ENCODE measurements at places on chromosomes 11 and 22. TPM values are rescaled to one million over a fixed set of nuclear protein-coding genes. Genes with fewer than 3 reads are reported as not detected.

OR8D1 gene
- not detected for total RNA-seq

DNA sequence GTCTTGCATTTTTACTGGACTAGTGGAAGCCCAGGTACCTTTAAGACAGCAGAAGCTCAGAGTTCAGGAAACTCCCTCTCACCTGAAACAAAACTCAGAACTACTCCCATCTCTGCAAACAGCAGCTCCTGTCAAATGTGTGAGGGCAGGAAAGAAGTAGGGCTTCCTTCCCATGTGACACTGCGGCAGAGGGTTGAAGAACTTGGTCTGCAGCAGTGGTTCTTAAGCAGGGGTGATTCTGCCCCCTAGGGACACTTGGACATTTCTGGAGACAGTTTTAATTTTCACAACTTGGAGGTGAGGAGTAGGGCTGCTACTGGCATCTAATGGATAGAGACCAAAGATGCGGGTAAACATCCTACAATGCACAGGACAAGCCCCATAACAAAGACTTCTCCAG is 63.4 kb downstream of the RCN1 start:
- DNase-seq: no peak

GRCh38 chr11:10243896-10244575 is 50.0 kb downstream of the SBF2 start:
- no peak for DNase-seq

GRCh38 chr11:60840470-60841430 is 1.2 kb upstream of the CCDC86 start:
- DNase-seq: no peak

DNA sequence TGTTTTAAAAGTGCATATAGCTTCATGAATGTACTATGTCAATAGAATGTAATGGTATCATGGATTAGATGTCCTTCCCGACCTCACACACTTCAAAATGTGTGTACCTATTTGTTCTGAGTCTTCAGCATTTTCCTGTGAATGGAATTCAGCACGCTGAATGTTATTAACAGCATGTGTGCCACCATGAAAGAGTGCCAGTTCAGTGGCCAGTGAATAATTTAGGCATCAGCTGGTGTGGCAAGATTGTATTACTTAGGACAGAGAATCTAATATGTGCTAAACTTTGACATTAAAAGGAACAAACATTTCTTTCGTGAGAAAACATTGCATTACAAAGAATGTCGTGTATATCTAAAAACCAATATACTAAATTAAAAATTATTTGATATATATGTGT is 46.4 kb downstream of the HIPK3 start:
- DNase-seq: no peak

SLC37A4 gene
- 13.6 TPM for total RNA-seq

DNA sequence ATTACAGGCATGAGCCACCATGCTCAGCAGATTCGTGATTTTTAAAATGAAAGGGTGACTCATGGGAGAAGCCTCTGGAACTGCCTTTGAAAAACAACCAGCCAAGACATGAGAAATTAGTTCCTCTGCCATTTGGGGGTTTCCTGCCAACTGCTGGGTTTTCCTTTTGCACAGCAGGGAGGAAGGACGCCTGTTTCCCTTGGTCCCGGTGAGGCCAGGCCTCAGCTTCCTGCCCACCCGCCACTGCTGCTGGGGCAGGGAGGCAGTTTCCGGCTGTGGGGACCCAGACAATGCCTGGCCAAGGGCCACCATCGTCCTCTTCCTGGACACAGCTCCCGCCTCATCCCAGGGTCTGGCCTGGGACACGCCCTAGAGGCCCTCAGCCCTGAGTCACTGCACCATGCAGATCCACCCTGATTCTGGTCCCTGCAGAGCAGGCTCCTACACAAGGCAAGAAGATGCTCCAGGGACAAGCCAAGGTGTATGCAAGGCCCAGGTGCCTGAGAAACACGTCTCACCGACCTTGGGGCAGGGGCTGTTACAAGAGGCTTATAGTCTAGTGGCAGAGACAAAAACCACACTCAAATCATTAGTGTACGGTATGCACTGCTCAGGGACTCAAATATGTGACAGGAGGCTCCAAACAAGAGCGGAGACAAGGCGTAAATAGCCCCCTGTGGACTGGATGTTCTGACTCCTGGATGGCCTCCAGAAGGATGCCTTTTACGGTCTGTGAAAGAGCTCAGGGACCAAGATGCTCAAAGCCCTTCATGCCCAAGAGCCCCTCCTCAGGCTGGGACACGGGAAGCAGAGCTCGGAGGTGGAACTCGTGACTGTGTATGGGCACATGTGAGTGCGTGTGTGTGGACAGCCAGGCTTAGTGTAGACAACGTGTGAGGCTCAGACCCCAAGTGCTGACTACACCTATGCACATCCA is 10.0 kb downstream of the PPM1F start:
- no peak for DNase-seq

GRCh38 chr22:16970446-16970845 is 37.6 kb downstream of the GAB4 start:
- no peak for DNase-seq

- no peak for DNase-seq
Measured at GRCh38 chr22:38788846-38789245, 5.1 kb downstream of the DNAL4 start.
